ENCODE measurements at places on chromosomes 2 and 18.

DNA sequence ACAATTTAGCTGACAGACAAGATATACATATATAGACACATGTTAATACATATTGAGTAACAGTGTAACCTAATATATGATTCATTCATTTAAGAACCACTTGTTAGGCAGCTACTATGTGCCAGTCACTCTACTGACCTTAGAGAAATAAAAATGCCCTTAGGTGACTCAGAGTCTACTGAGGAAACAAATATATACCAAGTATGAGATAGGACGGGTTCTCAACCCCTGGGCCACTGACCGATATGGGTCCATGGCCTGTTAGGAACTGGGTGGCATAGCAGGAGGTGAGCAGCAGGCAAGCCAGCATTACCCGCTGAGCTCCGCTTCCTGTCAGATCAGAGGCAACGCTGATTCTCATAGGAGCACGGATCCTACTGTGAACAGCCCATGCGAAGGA is 14.8 kb downstream of the STRN start:
- no peak for DNase-seq

- DNase-seq, result no peak
Observed at GRCh38 chr18:60593249-60593648, 220.7 kb upstream of the MC4R start.

DNA sequence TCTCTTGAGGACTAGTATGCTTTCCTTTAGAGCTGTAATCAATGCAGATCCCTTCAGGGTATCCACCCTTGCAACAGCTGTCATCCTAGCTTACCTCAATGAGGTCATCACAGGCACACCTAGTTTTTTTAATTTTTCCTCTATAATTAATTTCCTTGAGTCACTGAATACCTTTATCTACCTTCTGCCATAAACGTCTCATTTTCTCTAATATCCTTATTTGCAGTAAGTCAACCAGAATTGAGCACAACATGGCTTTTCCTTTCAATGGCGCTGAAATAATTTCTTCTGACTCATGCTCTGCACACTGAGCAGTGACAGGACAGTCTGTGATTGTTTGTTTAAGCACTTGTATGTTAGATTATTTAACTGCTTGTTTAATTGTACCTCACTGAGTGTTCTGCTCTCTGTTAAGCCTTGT is 49.4 kb downstream of the ETAA1 start:
- no peak for DNase-seq

DNA sequence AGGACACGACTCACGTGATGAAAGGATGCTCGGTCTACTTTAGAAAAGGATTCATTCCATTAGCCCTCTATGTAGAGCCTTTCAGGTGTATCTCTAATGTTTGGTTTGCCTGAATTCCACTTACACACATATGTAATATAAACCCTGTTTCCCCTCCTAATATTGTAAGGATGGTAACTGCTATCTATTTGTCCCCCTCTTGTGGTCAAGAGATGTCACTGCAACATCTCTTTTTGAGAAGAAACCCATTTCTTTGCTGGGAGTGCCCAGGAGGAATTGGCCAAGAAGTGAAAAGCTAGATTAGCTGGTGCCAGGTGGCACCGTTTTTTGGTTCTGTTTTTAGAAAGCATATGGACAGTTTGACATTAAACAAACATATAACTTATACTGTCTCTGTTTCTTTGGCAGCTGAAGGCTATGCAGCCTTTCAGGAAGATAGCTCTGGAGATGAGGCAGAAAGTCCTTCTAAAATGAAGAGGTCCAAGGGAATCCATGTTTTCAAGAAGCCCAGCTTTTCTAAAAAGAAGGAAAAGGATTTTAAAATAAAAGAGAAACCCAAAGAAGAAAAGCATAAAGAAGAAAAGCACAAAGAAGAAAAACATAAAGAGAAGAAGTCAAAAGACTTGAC is 41.2 kb downstream of the RALBP1 start:
- no peak for DNase-seq

- DNase-seq, result no peak
Observed at GRCh38 chr2:43448822-43449110, 147.1 kb downstream of the THADA start.

GRCh38 chr2:241154915-241155314 is 4.6 kb downstream of the PPP1R7 start:
- DNase-seq, result no peak

DNA sequence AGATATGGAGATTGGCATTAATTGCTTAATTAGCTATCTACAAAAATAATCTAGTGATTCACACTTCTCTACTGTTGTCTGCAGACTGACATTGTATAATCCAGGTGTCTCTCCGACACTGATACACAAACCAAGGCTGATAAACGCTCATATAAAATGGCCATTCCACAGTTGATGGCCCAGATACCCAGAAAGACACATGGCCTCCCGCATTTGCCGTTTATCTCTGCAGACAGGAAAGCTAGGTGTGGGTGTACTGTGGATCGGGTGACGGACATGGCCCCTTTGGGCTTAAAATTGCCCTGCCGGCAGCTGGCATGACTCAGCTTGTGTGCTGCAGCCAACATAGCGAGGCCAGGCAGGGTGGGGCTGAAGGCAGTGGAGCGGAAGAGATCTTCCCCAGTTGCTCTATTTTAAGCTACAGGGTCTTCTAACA is 18.5 kb downstream of the PMAIP1 start:
- DNase-seq, result peak; percentile 51

GRCh38 chr2:221478485-221478863 is 93.6 kb downstream of the EPHA4 start:
- DNase-seq, result no peak

DNA sequence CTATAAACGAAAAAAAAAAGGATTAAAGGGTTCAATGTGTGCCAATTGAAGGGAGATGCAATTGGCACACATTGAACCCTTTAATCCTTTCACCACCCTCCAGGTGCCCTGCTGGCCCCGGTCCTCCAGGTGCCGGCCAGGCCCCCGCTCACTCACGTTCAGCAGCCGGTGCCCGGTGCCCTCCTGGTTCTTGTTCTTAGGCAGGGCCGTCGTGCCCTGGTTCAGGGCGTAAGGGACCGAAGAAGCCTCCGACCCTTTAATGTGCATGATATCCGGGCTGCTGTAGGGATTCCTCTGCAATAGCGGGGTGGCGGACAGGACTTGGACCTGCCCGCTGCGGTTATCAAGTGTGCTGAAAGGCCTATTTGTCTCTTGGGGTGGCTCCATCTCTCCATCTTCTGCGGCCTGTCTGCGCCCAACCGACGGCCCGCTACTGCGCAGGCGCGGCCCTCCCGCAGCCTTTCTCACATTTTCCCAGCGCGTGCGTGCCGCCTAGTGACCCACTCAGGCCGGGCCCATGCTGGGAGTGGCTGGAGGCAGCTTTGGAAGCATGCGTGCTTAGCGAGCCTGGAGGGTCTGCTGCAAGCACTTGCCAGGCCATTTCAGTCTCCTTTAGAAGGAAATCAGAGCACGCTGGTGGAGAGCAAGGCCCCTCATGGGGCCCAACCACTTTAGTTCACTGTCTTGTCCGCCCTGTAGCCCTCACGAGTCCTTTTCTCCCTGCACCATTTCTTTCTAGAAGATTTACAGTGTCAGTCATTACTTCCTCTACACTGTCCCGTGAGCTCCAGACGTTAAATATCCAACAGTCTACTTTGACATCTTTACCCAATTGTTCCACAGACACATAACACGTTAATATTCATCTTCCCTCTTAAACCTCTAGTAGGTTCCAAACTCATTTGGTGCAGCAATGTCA is 24.3 kb downstream of the TMEM237 start:
- DNase-seq, result peak; percentile 15

- DNase-seq, result no peak
Observed at GRCh38 chr18:48674758-48675351, 136.0 kb downstream of the CTIF start.

DNA sequence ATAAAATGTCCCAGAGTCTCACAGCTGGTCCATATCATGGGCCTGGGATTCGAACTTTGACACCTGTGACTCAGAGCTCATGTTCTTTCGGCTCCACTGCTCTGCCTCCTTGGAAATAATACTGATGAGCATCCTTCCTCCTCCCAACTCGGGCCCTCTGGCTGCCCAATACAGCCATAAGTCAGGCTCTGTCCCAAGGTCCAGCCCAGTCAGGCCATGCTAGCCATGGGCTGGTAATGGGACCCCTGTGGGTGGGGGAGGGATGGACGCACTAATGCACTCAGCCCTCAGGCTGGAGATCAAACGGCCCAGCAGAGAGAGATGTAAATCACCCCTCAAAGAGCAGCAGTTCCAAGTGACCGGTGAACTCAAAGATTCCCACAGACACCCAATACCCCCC is 61.1 kb downstream of the DDX1 start:
- DNase-seq, result no peak

GRCh38 chr18:26547646-26548414 is 523 bp downstream of the KCTD1 start:
- DNase-seq, result peak; percentile 53

GRCh38 chr2:113131352-113132185 is 4.2 kb downstream of the IL1RN start:
- no peak for DNase-seq

DNA sequence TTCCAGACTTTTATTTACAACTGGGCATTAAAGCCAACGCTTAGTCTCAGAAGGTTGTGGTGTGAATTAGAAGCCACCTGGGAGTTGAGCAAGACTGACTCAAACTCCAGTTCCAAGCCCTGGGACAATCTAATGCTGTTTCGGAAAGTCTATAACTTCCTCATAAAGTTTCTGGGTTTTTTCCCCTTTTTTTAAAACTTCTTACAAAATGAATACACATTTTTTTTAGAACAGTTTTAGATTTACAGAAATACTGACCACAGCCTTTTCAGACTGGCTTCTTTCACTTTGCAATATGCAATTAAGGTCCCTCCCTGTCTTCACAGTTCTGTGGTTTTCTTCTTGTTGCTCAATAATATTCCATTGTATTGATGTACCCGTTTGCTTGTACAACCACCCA is 115.9 kb upstream of the TWIST2 start:
- no peak for DNase-seq

DNA sequence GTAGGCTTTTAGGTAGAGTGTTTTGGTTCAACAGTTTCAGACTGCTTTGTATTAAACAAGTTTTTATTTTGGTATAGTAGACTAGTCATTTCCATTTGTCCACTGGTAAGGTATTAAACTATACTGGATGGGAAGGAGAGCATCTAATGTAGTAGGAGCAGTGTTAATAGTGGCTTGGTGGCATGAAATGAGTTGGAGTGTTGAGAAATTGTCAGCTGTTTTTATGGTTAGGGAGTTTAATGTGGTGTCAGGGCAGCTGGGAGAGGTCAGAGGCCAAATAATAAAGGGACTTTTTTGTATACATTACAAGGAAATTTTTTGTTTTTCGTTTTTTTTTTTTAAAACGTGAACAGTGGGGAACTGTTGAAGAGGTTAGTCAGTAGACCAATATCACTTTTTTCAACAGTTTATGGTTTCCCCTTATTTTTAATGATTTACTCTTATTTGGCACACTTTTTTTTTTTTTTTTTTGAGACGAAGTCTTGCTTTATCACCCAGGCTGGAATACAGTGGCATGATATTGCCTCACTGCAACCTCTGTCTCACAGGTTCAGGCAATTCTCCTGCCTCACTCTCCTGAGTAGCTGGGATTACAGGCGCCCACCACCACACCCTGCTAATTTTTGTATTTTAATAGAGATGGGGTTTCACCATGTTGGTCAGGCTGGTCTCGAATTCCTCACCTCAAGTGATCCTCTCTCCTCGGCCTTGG is 21.2 kb downstream of the ACTR3 start:
- DNase-seq, result no peak

DNA sequence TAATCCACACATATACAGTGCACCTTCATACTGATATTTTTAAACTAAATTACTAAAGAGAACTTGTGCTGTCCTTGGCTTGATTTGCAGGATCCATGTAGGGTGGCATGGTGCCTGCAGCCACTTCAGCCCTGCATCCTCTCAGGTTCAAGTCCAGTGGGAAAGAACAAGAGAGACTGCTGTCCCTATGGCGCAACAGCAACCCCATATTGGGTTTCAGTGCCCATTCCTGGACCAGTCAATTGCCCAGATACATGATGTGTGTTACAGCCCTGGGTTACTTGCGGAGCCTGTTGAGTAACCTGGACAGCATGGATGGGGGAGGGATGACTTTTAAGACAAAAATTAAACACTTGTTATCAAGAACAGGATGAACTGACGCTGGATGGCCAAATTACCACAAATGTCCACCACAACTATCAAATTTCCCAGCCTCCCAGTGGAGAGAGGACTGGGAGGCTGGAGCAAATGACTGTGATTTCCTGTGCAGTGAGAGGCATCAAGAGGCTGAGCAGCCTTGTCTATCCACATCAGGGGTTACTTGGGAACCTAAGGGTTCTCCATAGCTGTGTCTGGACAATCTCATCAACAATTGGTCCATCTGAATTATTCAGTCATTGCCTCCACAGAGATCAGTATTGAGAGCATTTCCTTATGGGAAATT is 162.0 kb downstream of the CAPN13 start:
- no peak for DNase-seq

DNA sequence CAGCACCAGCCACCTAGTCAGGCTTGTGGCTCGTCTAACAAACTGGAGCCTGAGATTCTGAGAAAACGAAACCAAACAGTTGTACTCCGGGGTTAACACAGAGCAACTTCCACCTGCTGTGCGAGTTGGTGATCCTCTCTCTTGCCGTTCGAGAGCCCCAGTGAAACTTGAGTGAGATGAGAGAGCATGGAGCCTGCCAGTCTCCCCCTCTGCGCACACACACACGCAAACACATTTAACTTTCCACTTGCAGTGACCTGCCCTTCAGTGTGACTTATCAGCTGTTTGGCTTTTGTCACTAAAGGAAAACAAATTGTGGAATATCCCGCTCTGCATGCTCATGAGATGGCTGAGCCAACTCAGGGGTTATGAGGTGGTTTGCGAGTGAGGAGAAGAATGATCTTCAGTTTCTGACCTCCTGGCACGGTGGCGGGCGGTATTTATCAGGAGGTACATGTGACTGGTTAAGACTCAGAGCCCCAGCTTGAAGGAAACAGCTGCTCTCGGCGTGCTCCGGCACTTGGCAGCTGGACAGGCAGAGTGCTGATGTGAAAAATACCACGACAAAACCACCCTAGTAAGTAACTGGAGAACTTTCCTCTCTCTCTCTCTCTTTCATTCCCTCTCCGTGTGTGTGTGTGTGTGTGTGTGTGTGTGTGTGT is at the start of gene RASGRP3:
Gene RASGRP3, plus strand, starts transcription at position 519 of the 662 bp plus-strand sequence. CDS start 38,488 bp downstream, outside the sequence.
- DNase-seq, result peak; percentile 82

- DNase-seq, result no peak
Observed at GRCh38 chr2:111100765-111101162, 19.9 kb upstream of the BCL2L11 start.

DNA sequence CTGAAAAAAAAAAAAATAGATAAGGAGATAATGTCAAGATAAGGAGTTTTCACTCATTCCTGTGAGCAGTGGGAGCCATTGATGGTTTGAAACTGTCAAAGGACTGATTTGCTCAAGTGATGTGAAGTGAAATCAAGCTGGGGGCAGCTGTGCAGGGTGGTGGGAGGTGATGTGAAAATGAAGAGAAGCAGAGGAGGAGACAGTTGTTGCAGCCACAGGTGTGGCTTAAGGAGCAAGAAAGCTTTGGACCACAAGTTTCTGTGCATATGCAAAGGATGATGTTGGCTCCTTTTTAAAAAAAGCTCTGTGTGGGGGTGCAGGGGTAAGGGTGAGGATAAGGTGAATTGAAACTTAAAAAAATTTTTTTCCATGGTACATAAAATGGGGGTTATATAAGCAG is 8.3 kb downstream of the EFR3B start:
- DNase-seq, result no peak

All from CD4-positive, alpha-beta T cell treated with Interleukin-4 for 1 hour (primary cell).